GM23248 (cell line): ENCODE measurements at places on chromosomes 11 and 22.
A peak's percentile ranks its signal among the peaks of the same experiment; 100 is the strongest.

DNA sequence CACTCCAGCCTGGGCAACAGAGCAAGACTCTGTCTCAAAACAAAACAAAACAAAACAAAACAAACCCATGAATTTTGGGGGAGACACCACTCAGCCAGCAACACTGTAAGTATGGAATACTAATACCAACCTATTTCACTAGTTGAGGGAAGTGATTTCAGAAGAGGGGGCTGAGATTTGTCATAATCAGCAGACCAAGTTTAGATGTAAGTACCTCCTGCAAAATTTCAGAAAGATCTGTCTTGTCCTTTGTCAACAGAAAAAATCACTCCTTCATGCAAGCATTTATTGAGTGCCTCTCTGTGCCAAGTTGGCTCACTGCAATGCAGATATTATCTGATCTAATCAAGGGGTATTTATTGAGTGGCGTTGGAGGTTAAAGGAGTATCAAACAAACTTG is 23.4 kb upstream of the ADA2 start:
- no peak for DNase-seq

- DNase-seq, result no peak
These were observed 255.5 kb upstream of the B3GAT1 start for GRCh38 chr11:134667505-134667904.

DNA sequence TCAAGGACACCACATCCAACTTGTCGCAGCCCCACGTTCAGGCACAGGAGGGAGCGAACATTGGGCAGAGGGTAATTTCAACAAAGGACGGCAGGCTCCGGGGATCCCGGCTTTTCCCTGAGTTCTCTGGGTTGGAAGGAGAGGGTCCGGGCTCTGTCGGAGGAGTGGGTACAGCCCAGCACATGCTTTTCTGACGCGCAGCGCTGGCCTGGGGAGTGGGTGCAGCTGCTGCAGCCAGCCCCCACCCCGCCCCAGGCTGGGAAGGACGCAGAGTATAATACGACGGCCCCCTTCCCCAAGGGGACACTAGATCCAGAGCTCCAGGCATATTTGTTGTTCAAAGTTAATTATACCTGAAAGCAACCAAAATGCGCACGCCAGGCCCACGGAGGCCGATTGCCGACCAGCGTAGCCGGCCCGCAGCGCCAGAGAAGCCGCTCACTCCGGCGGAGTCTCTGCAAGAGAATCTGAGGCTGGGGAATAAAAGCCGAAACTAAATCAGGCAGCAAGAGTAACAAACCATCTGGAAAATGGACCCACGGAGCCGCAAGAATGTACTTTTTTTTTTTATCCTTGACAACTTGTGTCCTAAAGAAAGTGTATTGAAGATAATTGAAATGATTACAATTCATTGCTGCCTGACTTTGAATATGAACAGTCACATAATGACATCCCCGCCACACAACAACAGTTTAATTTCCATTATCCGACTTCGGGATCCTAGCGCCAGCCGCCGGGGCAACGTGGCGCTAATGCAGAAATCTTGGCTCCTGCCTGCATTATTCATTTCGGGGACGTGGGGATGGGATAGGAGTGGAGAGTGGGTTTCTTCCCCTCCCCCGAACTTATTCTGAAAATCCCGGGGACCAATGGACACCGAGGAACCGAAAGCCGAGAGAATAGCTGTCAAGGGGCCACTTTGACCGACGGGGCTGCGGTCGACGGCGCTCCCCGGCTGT is 14.0 kb upstream of the PAX6 start:
- no peak for DNase-seq

DNA sequence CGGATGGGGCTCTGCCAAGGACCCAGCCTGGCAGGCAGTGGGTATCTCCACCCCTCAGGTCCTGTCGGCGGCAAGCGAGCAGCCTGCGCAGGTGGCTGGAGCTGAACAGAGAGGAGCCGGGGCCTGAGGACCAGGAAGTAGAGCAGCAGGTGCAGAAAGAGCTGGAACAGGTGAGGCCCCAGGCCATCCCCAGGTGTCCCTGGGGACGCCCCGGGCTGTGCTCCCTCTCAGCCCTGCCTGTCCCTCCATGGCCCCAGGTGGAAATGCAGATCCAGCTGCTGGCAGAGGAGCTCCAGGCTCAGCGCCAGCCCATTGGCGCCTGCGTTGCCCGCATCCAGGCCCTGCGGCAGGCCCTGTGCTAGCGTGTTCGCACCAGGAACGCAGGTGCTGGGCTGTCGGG is 44.0 kb downstream of the PISD start:
- no peak for DNase-seq

DNA sequence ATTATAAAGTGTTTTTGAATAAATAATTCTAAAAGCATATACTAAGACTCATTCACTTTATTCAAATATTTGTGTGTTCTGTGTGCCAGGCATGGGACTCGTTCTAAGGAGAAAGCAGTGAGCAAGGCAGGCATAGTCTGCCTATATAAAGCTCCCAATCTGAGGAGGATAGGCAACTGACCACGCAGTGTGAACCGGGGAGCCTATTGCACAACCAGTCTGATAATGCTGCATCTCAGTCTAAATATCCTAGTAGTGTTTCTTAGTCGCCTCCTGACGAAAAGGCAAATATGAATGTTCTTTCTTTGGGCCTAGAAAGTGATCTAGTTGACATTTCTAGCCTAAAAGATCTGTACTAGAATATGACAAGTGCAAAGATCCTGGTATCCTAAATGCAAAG is 98.3 kb downstream of the C11orf65 start:
- DNase-seq, result no peak

DNA sequence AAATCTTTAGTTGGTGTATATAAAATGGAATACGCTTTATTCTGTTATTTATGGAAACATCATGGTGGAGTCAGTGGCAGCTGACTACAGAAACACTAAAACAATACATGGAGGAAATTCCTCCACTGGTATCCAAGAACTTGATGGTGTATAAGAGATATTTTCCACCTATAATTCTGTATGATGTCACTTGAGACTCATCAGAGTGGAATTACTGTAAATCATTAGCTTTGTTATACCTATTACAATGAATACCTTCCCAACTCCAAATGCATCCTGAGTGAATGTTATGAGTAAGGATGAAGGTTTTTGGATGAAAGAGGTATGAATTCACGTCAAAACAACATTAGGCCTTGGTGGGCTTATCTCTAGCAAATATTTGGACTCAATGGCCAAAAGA is 258.5 kb upstream of the SORL1-AS1 start:
- no peak for DNase-seq

DNA sequence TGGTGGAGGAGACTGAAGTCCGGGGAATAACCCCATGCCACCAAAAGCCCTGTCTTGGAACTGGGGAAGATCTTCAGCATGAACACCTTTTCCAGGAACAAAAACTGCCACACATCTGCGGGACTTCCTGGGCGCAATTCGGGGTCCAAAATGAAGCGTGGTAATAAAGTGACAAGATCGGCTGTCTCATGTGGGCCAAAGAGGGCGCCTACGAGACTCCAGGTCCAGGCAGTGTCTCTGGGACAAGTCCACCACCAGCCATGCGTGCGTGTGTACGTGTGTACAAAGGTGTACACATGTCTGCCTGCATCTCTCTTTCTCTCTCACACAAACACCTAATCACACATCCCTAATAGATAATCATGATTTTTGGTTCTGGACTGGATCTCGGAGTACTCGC is 8.9 kb upstream of the MYBPC3 start:
- no peak for DNase-seq

- DNase-seq, result peak; percentile 65
These were observed 77.2 kb downstream of the RDX start for GRCh38 chr11:110219006-110219785.

DNA sequence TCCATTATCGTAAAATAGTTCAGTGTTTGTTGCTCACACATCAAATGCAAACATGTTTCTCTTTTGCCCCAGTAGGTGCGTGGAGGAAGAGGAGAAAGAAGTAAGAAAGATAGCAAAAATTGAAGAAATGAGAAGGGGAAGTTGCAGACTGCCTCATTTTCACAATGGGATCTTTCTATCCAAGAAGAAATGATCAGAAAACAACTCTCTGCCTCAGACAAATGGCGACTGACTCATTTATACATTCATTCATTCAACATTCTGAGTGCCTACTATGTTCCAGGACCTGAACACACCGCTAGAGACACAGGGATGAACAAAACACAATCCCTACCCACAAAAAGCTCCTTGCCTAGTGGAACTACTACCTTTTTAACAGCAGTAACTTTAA is 367 bp downstream of the HPS5 start:
- DNase-seq, result peak; percentile 56

GRCh38 chr11:7413961-7414915 is 71.1 kb upstream of the OLFML1 start:
- DNase-seq, result no peak

DNA sequence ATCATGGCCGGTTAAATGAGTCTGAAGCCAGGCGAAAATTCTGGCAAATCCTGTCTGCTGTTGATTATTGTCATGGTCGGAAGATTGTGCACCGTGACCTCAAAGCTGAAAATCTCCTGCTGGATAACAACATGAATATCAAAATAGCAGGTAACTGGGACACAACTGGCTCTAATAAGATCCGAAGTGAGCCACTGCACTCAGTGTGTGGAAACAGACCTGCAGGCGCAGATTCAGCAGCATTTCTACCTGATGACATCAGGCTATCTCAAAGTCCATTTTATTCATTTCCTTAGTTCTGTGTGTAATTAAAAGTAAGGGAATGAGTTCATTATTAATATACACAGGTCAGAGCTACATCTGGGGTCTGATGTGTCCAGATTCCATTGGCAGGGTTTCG is 78.2 kb downstream of the PPP2R1B start:
- peak; percentile 51 for DNase-seq

DNA sequence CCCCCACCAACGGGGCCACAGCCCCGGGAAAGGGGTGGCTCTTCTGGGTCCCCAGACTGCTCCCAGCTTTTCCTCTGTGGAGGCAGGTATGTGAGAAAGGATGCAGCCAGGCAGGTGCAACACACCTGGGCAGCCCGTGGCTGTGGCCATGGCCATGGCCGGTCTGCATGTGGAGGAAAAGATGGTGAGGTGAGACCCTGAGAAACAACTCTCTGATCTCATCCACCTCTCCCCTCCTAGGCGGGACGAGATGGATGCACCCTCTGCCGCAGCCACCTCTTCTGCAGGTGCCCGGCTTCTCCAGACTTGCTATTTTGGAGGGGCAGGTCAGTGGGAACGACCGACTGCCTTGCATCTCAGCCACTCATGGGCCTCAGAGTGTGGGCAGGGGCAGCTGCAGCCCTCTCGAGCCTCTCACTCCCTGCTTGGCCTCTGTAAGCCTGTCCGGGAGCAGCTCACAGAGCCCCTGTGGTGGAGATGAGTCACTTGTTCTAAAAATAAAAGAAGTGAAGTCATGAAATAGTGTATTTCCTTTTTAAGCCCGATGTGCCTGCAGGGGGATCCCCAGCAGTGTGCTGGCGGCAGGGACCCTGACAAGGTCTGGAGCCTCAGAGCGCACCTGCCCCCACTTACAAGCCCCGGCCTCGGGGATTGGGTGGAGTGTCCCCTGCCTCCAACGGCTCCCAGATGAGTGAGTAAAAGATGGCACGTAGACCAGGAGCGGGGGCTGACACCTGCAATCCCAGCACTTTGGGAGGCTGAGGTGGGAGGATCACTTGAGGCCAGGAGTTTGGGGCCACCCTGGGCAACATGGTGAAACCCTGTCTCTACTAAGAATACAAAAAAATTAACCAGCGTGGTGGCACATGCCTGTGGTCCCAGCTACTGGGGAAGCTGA is 10.7 kb downstream of the SMIM38 start:
- peak; percentile 90 for DNase-seq

DNA sequence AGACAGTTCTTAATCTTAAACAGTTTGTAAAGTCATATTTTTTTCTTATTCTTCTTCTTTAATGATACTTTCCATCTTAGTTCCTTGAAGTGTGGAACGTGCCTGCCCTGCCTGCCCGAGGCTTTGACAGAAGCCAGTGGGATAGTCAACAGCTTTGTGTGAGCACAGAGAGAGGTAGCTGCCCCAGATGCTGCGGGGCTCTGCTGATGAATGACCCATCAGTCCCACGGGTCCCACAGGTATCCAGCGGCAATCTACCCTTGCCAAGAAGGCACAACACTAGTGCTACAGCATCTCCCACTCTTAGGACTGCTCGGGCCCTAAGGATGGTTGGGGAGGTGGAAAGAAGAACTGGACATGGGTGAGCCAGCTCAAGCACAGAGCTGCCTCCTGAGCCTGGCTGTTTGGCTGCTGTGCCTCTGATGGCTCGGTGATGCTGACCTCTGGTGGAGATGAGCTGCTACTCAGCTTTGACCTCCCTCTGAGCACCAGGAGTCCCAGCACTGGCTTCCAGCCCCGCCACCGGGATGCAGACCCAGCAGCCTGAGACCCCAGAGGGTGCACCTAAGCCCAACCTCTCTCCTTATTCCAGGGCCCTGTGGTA is 11.8 kb upstream of the APLNR start:
- peak; percentile 89 for DNase-seq

DNA sequence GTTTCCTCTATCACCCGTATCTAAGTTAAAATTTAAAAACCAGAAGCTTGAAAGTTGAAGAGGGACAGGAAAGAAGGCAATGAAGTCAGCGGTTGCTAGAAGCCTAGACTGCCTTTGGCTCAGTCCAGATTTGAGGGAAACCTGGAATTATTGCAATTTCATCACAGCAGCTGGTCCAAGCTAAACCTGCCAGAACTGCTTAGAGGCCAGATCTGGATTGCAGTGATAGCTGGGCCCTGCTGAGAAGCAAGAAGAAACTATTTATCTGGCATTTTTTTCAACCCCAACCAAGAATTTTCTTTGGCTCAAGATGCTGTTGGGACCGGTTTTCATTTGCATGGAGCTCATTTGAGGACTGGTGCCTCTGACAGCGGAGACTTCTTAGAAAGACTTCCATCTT is 121.5 kb upstream of the TEAD1 start:
- DNase-seq, result peak; percentile 77

DNA sequence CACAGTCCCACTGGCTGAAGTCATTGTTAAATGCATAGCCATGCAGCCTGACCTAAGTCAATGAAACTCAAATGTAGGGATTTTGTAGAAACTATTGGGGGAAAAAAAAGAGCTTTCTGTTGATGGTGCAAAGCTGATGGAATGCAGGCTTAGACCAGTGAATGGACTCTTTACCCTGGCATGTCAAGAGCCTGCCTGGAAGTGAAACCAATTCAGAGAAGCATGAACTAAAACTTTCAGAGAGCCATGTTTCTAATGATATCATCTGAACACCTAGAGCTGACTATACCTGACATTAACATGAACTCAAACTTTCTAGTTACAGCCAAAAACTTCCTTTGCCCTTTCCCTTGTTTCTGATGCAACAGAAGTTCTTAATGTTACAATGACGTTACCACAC is 89.0 kb downstream of the APIP start:
- no peak for DNase-seq

GRCh38 chr11:110986016-110986415 is 259.5 kb upstream of the POU2AF2 start:
- DNase-seq, result no peak

- no peak for DNase-seq
These were observed 9.5 kb downstream of the SDHD start for GRCh38 chr11:112096194-112096593.

- DNase-seq, result no peak
These were observed 45.9 kb upstream of the CTSC start for GRCh38 chr11:88383447-88383846.
